ENCODE measurements at places on chromosomes 11 and 22. TPM values are rescaled to one million over a fixed set of nuclear protein-coding genes. Genes with fewer than 3 reads are reported as not detected.

The SIK2 gene
- total RNA-seq: 25.3 TPM

DNA sequence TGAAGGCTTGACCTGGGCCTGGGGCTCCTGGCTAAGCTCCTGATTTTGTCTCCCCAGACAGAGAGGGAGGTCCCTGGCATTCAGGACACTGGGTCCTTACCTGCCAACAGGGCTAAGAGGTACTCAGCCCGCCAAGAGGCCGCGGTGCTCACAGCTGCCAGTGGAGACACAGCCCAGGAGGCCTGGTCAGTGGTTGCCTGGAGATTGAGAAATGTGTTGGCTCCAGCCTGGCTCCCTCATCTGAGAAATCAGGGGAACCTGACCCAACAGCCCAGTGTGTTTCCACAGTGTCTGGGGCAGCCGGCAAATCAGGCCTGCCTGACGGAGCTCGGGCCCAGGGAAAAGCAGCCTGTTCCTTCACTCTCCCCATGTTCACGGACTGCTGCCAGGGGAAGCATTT, 79.4 kb upstream of the NAV2 start:
- DNase-seq: peak; percentile 72

The CDC42EP2 gene
- 7.7 TPM for total RNA-seq

The RCE1 gene
- total RNA-seq: 16.9 TPM

- DNase-seq: peak; percentile 54
Observed at GRCh38 chr11:63916837-63917691, at the start of gene RCOR2. RCOR2 (minus strand) TSS chr11:63917164; CDS start chr11:63916456, 708 bp downstream.

DNA sequence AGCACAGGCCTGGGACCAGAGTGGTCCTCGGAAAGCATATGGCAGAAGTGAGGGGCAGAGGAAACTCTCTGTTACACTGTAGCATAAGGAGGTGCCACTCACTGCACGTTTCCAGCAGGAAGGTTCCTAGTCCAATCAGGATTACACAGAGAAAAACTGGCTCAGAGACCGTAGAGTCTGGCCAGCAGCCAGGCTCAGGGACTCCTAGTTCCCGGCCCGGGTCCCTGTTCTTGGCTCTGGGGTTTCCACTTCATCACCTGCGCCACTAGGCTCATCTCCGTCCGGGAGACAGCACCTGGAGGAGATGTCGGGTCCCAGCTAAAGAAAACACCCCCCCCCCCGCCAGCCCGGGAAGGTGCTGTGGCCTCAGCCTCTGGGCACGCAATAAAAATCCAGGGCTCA, 1.1 kb downstream of the TTLL12 start:
- DNase-seq: peak; percentile 61

DNA sequence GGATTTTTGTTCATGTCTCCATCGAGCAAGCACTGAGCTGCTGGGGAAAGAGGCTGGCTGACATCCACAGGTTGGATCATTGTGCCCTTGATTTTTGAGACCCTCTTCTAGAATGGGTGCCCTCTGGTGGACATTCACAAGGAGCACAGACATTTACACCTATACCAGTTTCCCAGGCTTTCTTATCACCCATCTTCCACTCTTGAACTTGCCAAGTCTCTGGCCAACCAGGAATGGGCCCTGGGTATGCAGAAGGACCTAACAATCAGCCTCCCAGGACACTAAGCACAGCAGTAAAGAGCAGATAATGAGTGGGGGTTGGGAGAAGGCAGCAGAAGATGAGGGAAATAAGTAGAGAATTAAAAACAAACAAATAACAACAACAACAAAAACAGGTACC, 5.7 kb upstream of the INTS4 start:
- DNase-seq: no peak

- no peak for DNase-seq
Observed at GRCh38 chr11:97234016-97234415, 844.2 kb downstream of the JRKL start.

The KRTAP5-11 gene
- not detected for total RNA-seq

GRCh38 chr11:96139691-96140090, 203.3 kb downstream of the MAML2 start:
- DNase-seq: no peak

- DNase-seq: no peak
Observed at GRCh38 chr11:70876685-70877084, 375.7 kb downstream of the SHANK2 start.

The PANX2 gene
- 11.1 TPM for total RNA-seq

The ARHGEF17 gene
- 59.7 TPM for total RNA-seq

DNA sequence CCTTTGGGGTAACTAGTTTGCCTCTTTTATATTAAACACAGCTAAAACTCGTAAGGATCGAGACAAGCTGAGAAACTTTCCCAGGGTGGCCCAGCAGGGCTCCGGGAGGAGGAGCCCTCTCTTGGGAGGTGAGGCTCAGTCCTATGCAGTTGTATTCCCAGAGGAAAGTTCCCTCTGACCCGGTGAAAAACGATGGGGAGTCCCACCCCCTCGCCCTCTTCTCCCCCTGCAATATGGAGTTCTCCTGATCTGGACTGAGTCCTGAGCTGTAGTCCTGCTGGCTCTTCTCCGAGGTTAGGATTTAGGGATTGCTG, 1.3 kb downstream of the NTM start:
- DNase-seq: no peak

Measured in upper lobe of left lung (tissue), 6 donors.